HL-60 (cell line): ENCODE measurements at places on chromosomes 3 and 15.

DNA sequence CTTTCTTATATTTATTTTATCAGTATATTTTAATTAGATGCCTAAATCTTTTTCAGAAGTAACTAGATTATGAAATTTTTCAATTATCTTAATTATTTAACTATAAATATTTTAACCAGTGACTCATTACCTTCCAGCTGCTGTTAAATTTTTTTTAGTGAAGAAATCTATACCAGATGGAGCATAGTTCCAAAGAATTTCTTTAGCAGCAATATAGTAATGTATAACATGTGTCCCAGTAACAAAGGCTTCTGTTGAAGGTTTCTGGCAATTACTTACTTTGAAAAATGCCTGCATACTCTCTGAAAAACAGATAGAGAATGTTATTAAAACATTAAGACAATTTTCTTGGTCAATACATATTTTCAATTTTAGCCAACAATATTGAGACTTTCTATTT, 45.1 kb upstream of the CP start:
- DNase-seq, result no peak

DNA sequence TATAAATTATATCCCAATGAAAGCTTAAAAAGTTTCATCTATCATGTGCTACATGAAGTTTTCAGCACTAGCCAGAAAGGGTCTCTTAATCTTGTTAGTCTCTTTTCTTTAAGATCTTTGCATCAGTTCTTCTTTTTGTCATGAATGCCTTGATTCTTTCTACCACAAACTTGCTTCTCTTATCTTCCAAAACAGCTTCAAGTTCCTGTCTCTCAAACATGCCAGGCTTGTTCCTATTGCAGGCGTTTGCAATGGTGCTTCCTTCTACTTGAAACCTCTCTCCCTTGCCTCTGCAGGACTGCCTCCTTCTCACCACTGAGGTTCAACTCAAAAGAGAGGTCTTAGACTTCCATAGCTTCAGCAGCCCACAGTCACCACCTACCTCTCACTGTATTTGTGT, 104.3 kb upstream of the FRMD4B start:
- no peak for DNase-seq

DNA sequence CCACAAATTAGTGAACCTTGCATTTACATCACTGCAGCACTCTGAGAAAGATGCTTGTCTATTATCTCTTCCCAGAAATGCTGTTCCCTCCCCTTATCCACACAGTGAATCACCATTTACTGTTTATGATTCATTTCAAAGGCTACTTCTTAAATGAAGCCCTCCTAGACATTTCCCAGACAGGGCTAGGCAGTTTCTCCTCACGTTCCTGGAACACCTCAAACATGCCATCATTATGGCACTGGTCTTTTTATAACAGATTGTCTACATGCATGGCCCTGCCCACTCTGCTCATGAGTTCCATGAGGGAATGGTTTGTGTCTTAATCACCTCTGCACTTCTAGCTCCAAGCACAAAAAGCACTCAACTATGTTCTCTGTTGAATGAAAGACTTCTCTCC, 32.2 kb upstream of the TM2D3 start:
- no peak for DNase-seq

DNA sequence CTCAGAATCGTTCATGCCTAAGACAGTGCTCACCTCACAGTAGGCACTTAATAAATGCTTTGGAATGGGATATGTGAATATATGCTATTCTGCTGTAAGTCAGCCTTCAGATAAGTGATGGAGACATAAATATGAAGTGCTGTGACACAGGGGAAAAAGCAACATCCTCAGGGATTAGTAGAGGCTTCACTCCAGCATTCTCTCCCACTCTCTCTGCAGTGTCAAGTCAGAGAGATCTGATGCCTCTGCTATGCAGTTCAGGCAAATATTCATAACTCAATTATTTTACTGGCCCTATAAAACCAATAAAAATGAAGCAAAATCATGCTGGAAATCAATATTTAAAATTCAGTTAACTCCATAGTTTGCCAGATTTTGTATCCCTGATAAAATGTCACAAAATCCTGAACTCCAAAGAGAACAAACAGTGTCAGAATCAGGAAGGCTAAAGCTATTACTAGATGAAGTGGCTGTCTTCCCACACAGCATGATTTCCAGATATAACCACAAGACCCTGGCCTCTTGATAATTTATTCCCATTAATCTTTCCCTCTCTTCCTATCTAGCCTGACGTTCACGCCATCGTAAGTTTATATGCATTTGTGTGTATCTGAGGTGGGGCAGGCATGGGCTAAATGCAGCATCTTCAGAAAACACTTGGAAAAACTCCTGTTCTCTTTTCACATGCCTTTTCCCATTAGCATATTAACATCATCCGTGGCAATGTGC, 278.9 kb upstream of the ATP11B start:
- no peak for DNase-seq

DNA sequence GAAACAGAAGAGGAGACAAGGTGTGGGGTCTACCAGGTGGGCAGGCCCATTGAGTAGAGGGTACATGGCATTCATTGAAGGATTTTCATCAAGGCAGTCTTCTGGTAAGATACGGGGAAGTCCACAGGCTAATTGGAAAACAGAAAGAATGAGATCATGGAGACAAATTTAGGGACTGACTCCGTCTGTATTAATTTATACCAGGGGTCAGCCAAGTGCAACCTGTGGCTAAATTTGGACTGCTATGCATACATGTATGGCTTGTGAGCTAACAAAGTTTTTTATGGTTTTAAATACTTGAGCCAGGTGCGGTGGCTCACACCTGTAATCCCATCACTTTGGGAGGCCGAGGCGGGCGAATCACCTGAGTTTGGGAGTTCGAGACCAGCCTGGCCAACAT, 21.1 kb upstream of the SNRPN start:
- DNase-seq, result no peak

DNA sequence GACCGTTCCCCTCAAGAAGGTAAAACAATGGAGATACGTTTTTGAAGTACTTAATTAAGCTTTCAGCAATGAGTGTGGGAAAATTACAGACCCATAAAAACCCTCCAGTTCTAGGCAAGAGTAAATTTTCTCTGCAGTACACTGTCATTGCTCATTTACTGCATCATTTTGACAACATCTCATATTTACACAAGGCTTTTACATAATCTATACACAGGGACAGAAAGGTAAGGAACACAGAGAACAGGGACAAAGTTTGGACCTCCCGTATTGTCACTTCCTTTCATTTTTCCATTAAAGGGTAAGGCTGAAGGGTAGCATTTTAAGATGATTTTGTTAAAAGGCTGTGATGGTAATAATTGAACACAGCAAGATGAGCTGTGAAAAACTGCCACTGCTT, 7.4 kb upstream of the HGD start:
- no peak for DNase-seq

GRCh38 chr3:141680620-141681389, 57.3 kb upstream of the RNF7 start:
- DNase-seq, result no peak

DNA sequence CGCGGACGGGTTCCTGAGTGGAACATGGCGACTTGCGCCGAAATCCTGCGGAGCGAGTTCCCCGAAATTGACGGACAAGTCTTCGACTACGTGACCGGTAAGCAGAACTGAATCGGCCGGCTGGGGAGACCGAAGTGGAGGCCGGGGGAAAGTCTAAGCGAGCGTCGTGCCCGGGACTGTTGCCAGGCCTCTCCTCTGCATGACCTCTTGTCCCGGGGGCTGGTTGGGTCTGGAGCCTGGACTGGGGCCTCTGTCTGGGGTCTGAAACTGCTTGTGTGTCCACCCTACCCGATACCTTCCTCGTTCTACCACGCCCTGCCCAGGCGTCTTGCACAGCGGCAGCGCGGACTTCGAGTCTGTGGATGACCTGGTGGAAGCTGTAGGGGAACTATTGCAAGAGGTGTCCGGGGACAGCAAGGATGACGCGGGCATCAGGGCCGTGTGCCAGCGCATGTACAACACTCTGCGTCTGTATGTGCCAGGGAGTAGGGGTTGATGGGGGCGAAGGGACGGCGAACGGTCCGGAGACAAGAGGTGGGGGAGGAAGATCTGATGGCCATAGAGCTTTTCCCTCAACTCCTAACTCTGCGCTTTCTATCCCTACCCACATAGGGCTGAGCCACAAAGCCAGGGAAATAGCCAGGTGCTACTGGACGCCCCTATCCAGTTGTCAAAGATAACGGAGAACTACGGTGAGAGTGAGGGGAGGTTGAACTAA, at the start of gene ABCF3:
Gene ABCF3 (plus strand): TSS at position 16 of the 718 bp plus-strand sequence. CDS start 9 bp downstream, at position 25.
- DNase-seq, result no peak

DNA sequence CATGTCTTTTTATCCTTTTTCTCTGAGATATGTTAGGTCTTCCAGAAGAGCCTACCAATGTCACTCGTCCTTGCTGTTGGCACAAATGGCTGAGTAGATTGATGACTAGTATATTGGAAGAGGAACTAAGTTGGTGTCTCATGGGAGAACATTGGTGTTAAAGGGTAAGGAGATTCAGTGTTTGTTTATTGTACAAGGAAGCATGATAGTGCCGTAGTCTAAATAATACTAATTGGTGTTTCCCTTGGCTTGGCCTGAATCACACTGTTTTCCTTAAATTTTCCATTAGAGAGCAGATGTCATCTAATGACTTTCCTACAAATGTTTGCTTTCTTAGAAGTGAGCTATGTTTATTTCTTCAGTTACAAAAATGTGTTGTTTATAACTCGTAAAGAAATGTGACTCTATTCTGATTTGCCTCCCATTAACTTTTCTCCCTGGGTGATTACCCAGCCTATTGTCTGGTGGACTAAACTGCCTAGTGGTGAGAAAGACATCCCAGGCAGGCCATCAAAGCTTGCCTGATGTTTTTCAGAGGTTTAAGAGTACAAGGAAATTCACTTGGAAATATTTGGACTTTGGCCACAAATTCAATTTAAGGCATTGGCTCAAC, 28.7 kb downstream of the ADAMTSL3 start:
- DNase-seq, result no peak

GRCh38 chr3:147412261-147412916, 3.2 kb downstream of the ZIC1 start:
- no peak for DNase-seq

DNA sequence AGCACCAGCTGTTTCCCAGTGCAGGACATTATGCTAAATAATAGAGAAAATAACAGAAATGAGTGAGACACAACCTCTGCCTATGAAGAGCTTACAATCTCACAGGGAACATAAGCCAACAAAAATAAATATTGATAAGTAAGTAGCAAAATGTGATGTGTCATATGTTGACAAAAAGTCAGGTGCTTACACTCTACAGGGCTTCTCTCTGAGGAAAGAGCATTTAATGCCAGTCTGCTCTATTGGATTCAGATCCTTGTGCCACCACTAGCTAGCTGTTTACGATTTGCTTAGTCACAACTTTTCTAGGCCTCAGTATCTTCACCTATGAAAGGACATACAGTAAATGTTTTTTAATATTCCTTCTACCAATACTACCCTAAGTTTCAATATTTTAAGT, 500.9 kb upstream of the NAALADL2 start:
- DNase-seq, result no peak

- DNase-seq, result no peak
Observed at GRCh38 chr15:27743638-27744037, 355.5 kb downstream of the OCA2 start.

GRCh38 chr3:11611341-11611799, 32.3 kb downstream of the VGLL4 start:
- no peak for DNase-seq

GRCh38 chr3:52357151-52358080, 41.3 kb downstream of the DNAH1 start:
- DNase-seq, result no peak

DNA sequence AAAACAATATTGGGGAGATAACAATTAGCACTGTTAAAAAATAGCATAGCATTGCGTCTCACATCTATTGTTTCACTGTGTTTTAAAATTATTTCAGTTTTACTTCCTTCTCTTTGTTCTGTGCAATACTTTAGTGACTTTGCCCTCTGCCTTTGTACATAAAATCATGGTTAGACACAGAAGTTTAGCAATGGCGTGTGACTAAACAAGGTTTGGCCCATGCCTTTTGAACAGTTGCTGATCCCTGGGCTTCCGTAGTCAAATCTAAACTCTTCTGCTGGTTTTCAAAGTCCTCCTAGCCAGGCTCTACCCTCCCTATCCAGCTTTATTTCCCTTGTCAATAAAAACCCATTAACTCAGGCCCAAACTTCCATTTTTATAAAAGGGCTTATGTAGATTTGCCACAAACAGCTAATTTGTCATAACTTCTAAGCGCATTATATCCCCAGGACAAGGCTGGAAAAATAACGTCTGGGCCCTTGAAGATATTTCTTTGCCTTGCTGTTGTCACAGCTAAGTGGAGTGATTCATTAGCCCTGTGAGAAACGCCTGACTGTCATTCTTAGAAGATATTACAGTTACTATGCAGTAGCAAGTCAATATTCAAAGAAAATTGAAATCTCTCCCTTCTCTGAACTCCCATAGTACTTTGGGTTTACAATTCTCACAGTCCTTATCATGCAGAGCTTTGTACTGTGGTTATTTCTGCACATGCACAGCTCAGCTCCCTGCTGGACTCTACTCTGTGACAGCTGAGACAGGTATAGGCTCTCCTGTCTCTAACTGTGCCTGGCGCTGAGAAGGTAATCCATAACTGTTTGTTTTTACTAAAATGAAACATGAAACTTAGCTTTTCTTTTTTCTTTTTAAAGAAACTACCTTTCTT, 123.4 kb upstream of the SLC24A5 start:
- no peak for DNase-seq

- DNase-seq, result no peak
Observed at GRCh38 chr3:61221759-61222362, 29.4 kb downstream of the FHIT start.

DNA sequence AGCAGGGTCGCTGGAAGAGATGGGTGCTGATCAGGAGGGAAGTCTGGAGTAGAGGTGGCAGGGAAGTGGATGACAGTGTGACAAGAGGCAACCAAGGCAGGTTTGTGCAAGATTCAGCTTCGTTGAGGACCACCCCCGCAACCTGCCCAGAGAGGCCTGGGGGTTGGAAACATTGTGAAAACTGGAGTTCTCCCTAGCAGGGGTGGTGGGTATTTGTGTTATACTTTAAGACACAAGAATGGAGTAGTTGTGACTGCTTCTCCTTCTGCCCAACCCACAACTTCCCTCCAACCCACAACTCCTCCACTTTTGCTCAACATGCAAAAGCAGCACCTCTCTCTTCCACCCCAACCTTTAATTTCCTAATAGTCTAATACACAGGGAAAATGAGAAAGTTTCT, 8.6 kb upstream of the ARNT2 start:
- DNase-seq, result no peak

GRCh38 chr3:71461749-71462483, 121.6 kb downstream of the FOXP1 start:
- no peak for DNase-seq
